Dorsolateral prefrontal cortex (tissue), 122 donors: ENCODE measurements at places on chromosomes 12 and 14. TPM values are rescaled to one million over a fixed set of nuclear protein-coding genes. Genes with fewer than 3 reads are reported as not detected.

Gene GYS2
- 0.32 TPM for total RNA-seq

Gene LPAR5
- total RNA-seq, result 7.4 TPM

DNA sequence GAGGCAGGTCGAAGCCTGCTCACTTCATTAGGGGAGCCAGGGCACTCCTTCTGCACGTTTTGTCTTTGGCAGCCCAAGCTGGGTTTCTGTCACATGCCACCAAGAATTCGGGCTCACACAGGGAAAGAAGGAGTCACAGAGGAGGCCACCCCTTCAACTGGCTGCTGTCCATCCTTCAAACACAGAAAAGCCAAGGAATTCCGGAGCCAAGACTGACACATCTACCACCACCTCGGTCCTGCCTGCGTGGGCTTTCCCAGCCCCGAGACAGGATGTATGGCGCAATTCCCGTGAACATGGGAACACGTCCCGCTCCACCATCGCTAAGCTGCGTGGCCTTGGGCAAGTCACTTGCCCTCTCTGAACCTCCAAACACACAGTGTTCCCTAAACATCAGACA lies 70.4 kb downstream of the NCOR2 start:
- no peak for DNase-seq

GRCh38 chr14:83071888-83072501 lies 1538.3 kb upstream of the SEL1L start:
- no peak for DNase-seq

GRCh38 chr14:99679543-99679942 lies 4.6 kb upstream of the CYP46A1 start:
- no peak for DNase-seq

DNA sequence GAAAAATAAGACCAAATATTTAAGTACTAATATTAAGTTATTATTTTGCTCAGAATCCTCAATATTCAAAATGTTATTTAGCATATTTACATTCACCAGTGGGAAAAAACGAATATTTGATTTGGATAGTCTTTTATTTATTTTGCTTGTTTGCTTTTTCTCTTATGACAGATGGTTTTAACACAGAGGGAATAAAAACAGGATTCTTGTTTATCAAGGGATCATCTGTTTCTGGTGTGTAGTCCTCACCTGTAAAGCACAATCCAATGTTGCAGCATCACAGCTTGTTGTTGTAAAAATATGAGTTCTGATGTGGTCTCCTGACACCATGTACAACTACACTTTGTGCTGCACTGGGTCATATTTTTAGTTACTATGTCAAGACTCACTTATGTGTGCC lies 103.9 kb downstream of the AVPR1A start:
- no peak for DNase-seq

DNA sequence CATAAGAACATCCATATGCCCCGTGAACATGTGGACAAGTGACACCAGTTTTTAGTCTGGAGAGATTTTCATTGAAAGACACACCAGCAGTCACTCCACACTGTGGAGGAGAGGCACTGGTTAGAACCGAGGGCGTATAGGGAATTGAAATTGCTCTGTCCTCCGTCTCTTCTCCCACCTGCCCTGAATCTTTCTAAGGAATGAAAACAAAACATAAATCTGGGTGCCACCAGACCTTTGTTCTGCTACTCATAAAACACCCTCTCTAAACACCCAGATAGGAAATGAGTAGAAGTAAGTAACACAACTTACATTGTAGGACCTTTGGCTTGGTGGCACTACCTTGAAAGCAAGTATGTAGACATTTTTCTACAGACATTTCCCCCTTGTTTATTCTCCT lies 37.1 kb upstream of the STON2 start:
- no peak for DNase-seq
